HepG2 (cell line): ENCODE measurements at places on chromosomes 4 and X. TPM values are rescaled to one million over a fixed set of nuclear protein-coding genes. Genes with fewer than 3 reads are reported as not detected.

- no peaks in the 10 kb centered on the region for H3K27me3 ChIP-seq
- H3K27ac ChIP-seq: no peak overlapping the region
- H3K36me3 ChIP-seq: no peaks in the 10 kb centered on the region
Observed at GRCh38 chr4:99149426-99150019, 5.4 kb upstream of the ADH4 start.

Gene RAB41
- not detected in 2 replicates for total RNA-seq

Gene TEX13C
- not detected in 2 replicates for total RNA-seq

Gene SYTL5
- total RNA-seq: not detected in 2 replicates

Gene SPANXA2
- not detected in 2 replicates for total RNA-seq
